ENCODE measurements at places on chromosomes 6 and 20. TPM values are rescaled to one million over a fixed set of nuclear protein-coding genes. Genes with fewer than 3 reads are reported as not detected.

DNA sequence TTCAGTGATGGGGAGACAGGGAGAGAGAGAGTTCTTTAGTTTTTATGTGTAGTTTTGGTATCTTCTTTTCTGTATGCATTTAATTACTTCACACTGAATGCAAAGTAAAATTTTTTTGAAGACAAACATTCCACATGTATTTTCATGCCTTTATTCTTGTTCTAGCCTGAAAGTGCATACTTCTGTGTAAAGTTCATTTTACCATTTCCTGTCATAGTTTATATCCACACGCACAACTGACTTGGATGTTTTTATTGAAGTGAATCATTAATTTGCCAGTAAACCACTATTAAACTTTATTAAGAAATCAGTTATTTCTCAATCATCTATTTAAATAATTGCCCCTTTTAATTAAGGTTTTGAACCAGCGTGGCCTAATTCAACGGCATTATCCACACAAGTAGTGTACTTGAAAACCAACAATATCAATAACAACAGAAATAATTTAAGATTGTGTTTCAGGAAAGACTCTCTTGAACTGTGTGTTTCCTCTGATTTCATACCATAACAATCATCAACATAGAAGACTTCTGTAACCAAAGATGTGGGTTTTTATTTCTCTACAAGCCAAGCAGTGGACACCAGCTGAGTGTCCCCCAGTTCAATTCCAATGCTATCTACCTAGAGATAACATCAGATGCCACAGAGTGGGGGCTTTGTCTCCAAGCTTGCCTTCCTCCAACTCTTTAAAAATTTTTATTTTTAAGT, 512.7 kb upstream of the JAG1 start:
- DNase-seq: no peak

DNA sequence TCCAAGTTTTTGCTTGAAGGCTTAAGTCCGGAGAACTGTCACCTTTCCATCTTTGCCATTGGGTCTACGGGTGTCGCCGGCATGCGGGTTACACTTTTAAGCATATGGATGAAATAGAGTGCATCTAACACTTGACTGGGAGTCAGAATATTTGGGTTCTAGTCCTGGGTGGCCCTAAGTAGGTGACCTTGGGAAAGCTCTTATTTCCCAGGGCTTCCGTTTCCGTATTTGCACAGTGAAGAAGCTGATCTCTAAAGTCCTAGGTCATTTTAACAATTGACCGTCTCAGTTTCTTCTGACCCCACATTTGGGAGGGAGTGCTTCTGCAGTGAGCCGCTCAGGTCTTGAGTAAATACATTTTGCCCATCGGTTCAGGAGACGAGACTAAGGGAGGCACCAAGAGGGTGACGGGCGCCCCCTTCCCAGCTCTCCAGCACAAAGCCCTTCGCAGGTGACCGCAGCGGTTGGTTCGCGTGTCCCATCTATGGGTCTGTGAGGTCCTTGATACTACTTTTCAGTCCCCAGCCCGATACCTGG, 651 bp upstream of the BLTP3A start:
- no peak for DNase-seq

Gene SLC17A4
- not detected for total RNA-seq

Gene MYO6
- total RNA-seq: 4.3 TPM

DNA sequence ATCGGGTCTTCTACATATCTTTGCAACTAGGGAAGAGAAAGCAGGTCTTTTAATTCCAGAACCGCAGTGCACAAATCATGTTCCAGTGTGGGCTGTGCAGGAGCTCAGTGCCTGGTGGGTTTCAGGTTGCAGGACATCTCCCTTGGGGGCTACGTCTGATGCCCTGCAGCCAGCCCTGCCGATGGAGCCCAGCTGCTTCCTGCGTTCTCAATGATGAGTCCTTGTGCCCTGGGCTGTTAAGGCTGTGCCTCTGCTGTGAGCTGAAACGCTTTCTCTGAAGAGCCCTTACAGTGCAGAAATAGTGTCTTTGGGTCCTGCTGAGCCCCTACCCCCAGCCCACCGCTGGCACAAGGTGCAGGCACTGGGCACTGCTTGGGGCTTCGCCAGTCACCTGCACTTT, 192.9 kb downstream of the SYNDIG1 start:
- no peak for DNase-seq

DNA sequence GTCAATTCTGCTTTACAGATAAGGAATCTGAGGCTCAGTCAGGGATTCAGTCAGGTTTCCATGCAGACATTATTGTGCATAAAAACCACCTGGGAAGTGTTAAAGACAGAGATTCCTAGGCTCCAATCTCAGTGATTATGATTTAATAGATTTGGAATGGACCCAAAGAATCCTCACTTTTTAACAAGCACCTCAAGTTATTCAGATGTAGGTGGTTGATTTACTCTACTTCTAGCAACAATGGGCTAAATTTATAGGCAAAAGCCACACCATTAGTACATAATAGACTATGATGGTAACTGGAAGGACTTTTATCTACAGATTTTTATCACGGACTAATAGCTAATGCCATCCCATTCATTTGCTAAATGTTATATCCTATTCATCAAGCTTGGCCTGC, 9.0 kb downstream of the ENPP1 start:
- no peak for DNase-seq

Gene CASS4
- 13.2 TPM for total RNA-seq

Gene ASXL1
- 118 TPM for total RNA-seq

Measured in activated CD4-positive, alpha-beta memory T cell treated with anti-CD3 and anti-CD28 coated beads, Interleukin-2, amount 10 ng/mL, durations not matched to agents 7 days and 5 days (primary cell).